ENCODE measurements at places on chromosomes 6 and 20.

DNA sequence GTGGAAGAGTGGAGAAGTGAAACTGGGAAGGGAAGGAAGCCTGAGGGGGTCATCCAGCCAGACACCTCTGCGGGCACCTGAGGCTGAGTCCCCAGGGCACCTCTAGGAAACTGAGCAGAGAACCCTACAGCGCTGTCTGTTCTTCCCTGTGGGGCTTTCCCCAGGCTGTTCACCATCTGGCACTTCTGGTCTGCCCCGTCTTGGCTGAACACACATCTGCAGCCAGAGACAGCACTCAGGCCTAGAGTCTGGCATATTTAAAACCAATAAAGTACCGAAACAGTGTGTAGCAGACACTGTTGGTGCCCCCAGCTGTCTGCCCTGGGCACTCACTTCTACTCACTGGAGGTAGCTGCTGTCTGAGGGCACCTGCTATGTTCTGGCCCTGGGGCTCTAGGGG, 9.4 kb upstream of the ARFGEF2 start:
- no peak for DNase-seq

- DNase-seq = no peak
These were observed 160.7 kb downstream of the PLCB1 start for GRCh38 chr20:8292793-8293192.

DNA sequence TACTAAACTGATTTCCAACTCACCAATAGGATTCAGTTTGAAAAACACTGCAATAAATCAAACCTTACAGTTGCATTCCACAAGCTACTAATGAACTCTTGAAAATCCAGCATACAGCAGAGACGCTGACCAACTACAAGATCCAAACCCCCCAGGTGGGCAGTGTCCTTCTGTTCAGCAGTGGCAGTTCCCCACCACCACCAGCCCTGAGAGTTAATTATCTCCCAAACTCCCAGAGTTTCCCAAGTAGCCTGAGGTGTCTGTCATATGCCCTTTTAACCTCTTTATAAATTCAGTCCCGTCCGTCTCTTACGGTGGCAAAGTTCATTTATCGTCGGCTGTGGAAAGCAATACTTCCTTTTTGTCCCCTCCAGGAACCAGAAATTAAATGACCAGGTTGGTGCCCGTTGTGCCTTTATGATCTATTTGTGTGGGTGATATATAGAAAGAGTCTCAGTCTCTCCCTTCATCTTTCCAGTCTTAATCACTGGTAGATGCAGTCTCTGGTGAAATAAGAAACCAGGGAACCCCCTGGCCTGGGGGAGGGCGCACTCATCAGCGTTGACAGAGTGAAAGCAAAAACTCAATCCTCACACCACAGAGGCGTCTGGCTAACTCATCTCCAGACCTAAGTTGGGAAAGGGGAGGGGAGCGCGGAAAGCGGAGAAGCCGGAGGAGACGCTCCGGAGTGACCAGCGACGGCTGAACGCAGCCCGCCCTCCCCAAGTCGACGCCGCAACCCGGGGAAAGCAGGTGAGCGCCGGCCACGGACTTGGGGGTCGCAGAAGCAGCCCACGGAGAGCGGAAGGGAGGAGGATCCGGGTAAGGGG, 717 bp downstream of the MRPL14 start:
- DNase-seq = peak; percentile 89

GRCh38 chr20:52809003-52809402, 163.2 kb upstream of the TSHZ2 start:
- DNase-seq = no peak
